ENCODE measurements at places on chromosomes 12 and 14. TPM values are rescaled to one million over a fixed set of nuclear protein-coding genes. Genes with fewer than 3 reads are reported as not detected.

Gene TMEM132C
- total RNA-seq = not detected

Gene PIP4K2C
- total RNA-seq = 43.6 TPM

Gene LRRC43
- not detected for total RNA-seq

Gene BDKRB2
- total RNA-seq = 5.9 TPM

Gene AICDA
- total RNA-seq = 0.05 TPM

Gene TSPAN11
- total RNA-seq = 0.03 TPM

Gene SALL2
- 1.2 TPM for total RNA-seq

Gene CAPRIN2
- total RNA-seq = 25.5 TPM

Gene FAM186B
- 0.08 TPM for total RNA-seq

Gene M6PR
- total RNA-seq = 175 TPM

Gene BBS10
- 5.8 TPM for total RNA-seq

Gene NOS1
- 0.67 TPM for total RNA-seq

Gene TMEM179
- total RNA-seq = 0.10 TPM

Gene FKBP4
- 92.9 TPM for total RNA-seq

Gene LHX5
- not detected for total RNA-seq

Data from A549 treated with DMSO at 1 μM for 4 hours (cell line).